Stimulated activated CD4-positive, alpha-beta T cell treated with anti-CD3 and anti-CD28 coated beads, Interleukin-15, amount 100 ng/mL, for 1 hour (primary cell): ENCODE measurements at places on chromosomes 4 and X.

DNA sequence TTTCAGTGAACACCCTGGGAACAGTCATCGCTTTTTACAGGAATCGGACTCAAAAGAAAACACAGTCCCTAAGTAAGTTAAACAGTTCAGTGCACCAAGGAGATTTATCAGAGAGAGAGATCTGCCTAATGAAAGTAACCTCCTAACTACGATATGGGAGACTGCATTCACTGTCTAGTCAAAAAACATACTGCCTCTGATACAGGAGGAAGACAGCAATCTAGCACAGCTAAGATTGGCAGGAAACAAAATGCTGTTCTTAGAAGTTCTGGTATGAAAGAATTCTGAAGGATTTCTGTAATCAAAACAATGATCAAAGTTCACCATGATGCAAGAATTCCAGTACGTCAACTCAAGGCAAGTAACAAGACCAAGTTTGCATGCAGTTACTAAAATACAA is 92.8 kb downstream of the MAML3 start:
- DNase-seq, result no peak

DNA sequence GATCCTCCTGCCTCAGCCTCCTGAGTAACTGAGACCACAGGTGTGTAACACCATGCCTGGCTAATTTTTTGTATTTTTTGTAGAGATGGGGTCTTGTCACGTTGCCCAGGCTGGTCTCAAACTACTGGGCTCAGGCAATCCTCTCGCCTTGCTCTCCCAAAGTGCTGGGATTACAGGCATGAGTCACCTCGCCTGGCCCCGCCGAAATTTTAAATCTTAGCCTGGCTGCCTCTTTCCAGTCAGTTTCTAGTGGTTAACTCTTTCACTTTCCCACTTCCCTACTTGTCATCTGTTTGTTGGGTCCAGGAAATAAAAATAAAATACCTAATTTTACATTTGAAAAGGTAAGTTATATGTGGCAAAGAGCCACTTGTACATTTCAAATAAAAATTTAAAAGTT is 62.4 kb downstream of the TMEM165 start:
- no peak for DNase-seq

DNA sequence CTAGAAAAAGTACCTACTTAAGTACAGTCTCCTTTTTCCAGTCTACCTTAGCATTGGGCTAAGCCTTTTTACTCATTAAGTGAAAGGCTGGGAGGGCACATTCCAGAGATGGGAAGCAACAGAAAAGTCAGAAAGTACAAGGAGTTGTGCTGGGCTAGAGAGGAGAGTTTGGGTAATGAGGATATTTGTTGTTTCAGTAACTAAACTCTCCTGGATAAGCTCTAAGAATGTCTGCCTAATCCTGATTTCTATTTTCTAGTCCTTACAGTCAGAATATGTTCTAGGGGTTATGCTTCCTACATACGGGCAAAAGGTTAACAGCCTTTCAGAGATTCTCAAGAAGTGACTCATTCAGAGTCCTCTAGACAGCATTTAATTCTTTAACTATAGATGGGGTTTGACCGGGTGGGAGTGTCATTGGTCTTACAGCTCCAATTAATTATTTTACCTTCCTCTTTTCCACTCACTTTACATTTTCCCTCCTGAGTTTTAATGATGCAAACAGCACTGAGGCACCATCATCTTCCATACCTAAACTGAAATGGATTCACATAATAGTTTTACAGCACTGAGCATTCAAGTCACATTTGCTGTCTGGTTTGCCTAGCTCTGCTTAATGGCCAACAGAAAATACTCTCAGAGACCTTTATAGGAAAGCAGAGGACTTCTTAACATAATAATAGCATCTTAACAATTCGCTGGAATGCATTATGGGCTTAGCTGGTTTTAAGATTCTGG is 42.9 kb downstream of the USP26 start:
- DNase-seq, result no peak

DNA sequence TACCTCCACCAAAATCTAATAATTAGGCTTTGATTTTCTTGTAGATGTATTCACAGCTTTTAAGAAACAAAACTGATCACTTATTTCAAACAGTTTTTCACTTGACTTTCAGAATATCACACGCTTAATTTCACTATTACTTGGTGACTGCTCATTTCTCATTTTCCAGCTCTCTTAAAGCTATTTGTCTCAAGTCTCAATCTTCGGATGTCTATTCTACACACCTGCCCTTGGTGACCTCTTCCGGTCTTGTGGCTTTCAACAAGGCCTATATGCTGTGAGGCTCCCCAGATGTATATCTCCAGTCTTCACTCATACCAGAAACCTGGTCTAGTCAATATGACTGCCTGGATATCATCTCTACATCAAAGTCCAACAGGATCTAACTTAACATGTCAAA is 34.9 kb upstream of the ANXA10 start:
- no peak for DNase-seq

DNA sequence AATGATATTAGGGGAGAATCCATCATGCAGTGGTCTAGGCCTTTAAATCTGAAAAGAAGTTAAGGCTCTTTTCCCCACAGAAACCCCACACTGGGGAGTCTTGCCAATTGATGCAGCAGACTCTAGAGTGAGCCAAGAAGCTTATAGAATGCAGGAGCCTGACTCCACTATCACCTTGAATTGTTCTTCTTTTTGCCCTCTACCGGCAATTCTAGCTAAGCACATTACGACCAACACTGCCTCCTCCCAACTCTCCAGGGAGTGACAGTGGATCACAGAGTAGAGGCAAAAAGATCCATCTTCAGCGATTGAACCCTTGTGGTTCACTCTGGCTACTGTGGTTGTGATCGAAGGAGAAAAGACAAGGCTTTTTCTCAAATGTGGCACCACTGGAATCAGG is 331.5 kb downstream of the NKX6-1 start:
- no peak for DNase-seq

DNA sequence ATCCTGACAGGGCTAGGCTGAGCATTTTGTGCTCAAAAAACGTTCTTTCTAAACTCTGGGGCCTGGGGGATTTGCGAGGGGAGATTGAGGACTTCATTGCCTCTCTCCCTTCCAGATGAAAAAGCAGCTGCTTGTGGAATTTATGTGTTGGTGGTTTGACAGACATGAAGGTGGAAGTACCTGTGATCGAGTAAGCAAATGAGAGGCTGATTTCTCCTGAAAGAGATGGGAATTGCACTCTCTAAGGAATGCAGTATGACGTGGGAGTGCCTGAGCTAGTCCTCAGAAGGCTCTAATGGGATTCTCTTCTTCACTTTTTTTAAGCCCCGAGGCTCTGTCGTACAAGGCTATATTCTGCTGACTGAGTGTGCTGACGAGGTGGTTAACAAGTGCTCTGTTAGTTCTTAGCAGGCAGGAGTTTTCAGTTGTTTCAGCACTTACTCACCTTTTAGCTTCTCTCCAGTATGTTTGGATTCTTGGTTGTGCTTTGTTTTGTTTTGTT is 426.8 kb upstream of the CNKSR2 start:
- no peak for DNase-seq

- DNase-seq, result no peak
Measured at GRCh38 chr4:73702796-73703287, 37.5 kb upstream of the CXCL8 start.

DNA sequence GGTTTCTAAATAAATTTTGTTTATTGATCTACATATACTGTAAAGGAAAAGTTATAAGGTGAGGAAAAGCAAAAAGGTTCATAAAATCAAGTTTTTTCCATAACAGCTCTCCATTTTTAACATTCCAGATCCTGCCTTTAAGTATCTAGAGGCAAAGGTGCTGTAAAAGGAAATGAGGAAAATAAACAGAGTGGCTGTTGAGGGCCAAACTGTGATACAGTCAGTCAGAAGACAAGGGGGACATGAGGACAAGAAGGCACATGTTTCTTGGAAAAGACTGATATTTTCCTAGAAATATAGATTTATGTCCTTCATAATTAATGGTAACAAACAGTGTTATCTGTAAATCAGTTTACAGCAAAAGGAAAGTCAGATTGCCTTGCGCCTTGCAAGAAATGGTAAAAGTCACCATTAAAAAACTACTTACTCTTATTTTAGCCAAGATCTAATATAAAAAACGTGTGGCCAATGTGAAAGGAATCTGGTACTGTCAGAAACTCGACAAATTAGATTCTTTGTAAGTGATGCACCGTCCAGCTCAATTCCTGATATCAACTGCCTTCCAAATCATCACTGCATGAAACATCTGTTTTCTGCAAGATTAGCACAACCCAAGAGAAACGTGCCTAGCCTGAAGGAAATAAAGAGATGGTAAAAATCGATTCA is 34.0 kb upstream of the VEGFD start:
- no peak for DNase-seq

- DNase-seq, result no peak
Measured at GRCh38 chr4:89379511-89380044, 72.0 kb upstream of the GPRIN3 start.

DNA sequence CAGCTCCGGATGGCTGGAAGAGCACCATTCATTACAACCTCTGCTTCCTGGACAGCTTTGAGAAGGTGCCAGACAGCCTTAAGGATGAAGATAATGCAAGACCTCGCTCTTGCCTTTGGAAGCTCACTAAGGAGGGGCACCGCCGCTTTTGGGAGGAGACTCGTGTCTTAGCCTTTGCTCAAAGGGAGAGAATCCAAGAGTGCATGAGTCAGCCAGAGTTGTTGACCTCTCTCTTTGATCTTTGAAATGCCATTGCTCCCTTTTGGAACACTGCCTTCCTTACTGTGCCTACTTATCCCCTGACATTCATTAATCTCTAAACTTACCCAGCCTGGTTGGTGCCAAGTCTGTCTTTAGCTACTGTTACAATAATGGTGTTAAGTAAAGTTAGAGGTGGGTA is 1.2 kb downstream of the FOXR2 start:
- DNase-seq, result no peak

DNA sequence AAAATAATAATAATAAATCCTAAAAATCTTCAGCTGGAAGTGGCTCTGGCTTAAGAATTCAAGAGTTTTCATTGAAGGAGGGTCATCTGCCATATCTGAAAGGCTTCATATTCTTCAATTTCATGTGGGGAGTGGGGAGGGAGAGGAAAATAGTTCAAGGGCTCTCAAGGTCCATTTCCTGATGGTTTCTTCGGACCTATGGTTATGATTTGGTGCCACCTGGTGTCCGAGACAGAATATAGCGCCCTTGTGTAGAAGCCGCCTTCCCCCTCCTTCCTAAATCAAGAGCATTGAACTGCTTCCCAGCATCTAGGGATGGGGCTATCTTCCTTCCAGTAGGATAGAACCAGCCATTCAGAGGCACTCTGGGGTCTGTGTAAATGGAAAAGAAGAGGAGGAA is 34.3 kb downstream of the NLGN3 start:
- DNase-seq, result no peak

GRCh38 chrX:114272096-114272686 is 311.7 kb upstream of the HTR2C start:
- DNase-seq, result no peak

GRCh38 chr4:24794051-24794450 is 1.3 kb upstream of the SOD3 start:
- DNase-seq, result no peak

DNA sequence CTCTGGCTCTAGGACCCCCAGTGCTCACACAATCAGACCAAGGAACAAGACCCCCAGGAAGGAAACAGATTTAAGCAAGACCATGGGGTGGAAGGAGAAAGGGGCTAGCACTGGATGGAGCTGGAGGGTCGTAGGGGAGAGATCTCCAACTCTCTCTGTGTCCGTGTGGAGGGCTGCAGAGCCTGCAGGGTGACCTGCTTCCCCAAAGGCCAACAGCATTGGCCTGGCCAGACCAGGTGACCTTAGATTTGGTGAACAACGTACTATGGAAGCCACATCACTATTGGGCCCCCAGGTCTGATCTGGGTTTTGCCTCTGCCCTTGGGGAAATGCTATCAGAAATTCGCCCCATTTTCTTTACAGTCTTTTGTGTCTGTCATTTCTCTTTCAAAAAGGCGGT is 26.0 kb downstream of the NLGN3 start:
- no peak for DNase-seq

GRCh38 chrX:114584375-114584943 is 573 bp downstream of the HTR2C start:
- DNase-seq, result no peak

DNA sequence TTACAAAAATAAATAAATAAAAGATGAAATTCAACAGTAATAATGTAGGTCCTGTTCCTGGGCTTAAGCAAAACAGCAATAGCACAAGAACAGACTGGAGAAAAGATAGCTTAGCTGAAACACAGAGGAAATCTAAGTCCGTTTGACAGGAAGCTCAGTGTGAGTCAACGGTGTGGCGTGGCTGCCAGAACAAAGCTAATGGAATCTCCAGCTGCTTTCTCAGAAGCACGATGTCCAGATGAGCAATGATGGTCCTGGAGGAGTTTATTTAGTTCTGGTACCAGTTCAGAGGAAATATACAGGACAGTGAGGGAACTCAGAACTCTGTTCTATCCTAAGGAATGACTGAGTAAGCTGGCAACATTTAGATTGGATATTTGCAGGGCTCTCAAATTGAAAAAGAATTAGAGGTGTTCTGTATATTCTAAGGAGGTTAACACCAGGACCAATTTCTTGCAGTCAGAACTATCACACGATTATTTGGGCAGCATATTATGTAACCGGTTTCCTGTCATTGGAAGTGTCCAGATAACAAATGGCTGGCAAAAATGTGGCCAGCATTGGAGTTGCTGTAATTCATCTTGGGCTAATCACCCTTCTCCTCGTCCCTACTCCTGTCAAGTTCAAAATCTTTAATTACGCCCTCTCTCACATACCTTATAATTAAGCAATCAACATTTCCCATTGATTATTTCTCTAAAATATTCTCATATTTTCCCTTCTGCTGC is 12.7 kb downstream of the GAB3 start:
- no peak for DNase-seq

GRCh38 chr4:183099537-183100297 is 660 bp downstream of the WWC2 start:
- no peak for DNase-seq

GRCh38 chr4:52750819-52751486 is at the start of gene ERVMER34-1:
TSS of gene ERVMER34-1 (minus strand) at chr4:52751425. CDS start at chr4:52745520, 5,905 bp downstream.
- no peak for DNase-seq

DNA sequence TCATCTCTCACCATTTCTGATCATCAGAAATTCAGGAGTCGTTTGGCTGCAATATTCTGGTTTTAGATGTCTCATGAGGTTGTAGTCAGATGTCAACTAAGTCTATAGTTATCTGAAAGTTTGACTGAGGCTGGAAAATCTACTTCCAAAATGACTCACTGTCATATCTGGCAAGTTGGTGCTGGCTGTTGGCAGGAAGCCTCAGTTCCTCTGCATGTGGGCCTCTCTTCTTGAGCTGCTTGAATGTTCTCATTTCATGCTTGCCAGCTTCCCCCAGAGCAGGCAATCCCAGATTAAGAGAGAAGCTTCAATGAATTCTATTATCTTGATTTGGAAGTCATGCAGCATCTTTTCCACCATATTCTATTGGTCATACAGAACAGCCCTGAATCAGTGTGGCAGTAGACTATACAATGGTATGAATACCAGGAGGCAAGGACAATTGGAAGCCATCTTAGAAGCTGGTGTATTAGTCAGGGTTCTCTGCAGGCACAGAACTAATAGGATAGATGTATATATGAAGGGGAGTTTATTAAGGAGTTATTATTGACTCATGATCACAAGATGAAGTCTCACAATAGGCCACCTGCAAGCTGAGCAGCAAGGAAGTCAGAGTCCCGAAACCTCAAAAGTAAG is 46.8 kb upstream of the ELF2 start:
- no peak for DNase-seq
